Activated gamma-delta T cell treated with Interleukin-2 at 50 U/mL for 16 hours (primary cell): ENCODE measurements at places on chromosomes 1 and 21.

DNA sequence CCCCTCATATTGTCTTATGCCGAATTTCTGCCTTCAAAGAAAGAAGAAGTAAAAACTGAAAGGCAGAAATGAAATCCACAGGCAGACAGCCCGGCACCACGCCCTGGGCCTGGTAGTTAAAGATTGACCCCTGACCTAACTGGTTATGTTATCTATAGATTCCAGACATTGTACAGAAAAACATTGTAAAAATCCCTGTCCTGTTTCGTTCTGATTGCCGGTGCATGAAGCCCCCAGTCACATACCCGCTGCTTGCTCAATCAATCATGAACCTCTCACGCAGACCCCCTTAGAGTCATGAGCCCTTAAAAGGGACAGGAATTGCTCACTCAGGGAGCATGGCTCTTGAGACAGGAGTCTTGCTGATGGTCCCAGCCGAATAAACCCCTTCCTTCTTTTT is 49.3 kb downstream of the JMJD4 start:
- no peak for DNase-seq

GRCh38 chr1:234096161-234096770 is 191.8 kb downstream of the SLC35F3 start:
- DNase-seq: no peak

DNA sequence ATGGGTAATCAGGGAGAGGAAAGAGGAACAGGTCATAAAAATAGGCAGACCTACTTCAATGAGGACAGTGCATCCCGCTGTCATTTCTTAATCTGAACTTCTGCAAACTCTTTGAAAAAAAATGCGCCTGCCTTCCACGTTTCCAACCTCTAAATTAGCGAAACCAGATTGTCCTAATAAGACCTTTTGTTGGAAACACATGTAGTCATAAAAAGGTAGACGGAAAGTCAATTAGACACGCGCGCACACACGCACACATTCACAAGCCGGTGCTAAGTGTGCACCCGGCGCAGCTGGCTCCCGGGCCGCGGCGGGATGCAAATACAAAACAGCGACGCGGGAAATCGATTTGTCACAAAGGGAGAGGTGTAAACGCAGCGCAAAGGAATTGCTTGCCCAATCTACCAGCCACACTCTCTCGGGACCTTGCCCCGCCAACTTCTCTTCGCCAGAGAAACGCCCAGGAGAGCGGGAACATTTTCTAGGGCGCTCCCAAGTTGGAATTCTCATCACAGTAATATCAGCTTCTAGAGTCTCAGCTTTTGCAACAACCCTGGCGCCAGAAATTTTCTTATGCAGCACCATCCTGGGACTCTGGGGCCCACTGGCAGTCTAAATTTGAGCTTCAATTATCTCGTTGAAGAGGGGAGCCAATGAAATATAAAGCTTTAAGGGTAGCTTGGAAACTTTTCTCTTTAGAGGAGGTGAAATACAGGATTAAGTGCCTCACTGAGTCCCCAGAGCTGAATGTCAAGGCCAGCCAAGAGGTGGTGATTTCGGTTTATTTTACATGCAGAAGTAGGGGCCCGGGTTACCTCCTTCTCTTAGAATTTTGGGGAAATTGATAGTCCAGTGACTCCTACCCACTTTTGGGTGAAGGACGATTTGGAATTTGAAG is 4.5 kb downstream of the PRRX1 start:
- DNase-seq: no peak

GRCh38 chr1:119729044-119729443 is 17.3 kb downstream of the PHGDH start:
- no peak for DNase-seq

DNA sequence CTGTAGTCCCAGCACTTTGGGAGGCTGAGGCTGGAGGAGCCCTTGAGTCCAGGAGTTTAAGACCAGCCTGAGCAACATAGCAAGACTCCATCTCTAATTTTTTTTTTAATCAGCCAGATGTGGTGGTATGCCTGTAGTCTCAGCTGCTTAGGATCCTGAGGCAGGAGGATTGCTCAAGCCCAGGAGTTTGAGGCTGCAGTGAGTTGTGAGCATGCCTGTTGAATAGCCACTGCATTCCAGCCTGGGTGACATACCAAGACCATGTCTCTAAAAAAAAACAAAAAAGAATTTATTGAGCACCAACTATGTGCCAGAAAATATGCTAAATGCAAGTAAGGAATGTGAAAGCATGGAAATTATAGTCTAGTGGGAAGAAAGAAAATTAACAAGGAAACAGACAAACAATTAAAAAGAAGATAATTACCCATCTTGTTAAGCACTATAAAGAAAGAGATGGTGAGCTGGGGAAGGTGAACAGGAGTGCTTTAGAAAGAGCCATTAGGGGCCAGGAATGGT is 104.0 kb upstream of the ZNF678 start:
- DNase-seq: no peak

GRCh38 chr1:199129247-199129646 is 490.4 kb downstream of the PTPRC start:
- no peak for DNase-seq

DNA sequence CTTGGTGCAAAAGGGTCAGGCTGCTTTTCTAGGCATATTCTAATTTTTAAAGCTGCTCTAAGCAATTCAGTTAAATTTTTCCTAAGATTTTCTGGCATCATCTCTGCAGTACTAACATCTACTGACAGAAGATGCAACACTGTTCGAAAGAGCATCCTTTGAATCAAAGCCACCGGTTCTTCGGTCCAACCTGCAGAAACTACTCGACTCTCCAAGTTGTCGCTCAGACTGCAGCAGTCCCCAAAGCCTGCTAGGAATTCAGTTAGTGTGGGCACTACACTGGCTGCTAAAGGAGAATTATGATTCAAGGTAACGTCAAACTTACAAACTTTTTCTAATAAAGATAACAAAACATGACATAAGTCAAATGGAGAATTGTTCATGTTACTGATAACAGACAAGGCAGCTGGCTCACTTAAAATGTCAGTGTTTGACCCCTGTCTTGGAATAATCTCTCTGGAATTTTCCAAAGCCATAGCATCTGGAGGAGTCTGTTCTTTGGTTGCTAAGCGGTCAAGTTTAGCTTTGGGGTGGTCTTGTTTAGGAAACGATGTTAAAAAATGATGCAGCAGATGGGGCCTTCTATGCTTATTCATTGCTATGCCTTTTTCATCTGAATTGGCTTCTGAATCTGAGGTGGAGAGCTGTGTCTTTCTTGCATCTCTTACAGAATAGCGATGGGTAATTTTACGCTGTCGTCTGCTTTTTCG is 56.9 kb downstream of the LYST start:
- DNase-seq: no peak

- no peak for DNase-seq
Measured at GRCh38 chr1:208787219-208787618, 543.0 kb upstream of the PLXNA2 start.
